Suppressor macrophage treated with lipopolysaccharide for 1 hour (primary cell): ENCODE measurements at places on chromosomes 4 and X.

- peak; percentile 17 for DNase-seq
These were observed at the start of gene SMARCA1 for GRCh38 chrX:129523079-129523911. Gene SMARCA1, minus strand, starts transcription at chrX:129523490. Its CDS starts 120 bp downstream, at chrX:129523370.

GRCh38 chrX:15849555-15849954 lies 5.1 kb downstream of the AP1S2 start:
- no peak for DNase-seq

GRCh38 chrX:18964026-18964425 lies 19.9 kb downstream of the PHKA2 start:
- DNase-seq = no peak

DNA sequence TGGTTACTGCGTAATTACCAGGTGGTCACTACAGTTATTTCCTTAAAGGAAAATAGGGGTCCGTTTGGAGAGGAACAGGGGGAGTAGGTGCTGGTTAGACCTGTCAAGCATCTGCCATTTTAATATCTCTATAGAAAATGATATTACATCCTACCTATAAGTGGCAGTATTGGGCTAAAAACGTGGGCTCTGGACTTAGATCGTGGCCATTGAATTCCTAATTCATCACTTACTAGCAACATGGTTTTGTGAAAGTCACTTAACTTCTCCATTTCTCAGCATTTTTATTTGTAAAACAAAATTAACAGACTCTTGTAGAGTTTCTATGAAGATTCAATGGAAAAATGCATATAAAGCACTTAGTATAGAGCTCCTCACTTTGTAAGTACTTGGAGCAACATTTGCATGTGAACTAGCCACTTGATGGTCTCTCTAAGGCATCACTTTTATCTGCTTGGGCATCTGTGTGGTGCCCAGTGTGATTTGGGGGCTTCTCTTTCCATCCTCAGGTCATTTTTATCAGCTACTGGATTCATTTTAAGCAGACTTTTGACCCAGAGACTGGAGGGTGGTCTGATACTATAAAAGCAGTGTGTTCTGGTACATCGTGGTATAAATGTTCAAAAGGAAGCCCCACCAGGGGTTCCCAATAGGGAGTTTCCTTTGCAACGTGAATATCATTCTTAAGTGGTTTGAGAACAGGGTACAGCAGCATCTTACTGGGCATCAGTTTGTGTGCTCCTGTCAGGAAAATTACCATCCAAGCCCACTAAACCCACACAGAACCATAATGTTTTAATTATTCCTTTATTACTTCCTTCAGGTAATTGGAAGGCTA lies 42.7 kb upstream of the RASSF6 start:
- DNase-seq = peak; percentile 86

DNA sequence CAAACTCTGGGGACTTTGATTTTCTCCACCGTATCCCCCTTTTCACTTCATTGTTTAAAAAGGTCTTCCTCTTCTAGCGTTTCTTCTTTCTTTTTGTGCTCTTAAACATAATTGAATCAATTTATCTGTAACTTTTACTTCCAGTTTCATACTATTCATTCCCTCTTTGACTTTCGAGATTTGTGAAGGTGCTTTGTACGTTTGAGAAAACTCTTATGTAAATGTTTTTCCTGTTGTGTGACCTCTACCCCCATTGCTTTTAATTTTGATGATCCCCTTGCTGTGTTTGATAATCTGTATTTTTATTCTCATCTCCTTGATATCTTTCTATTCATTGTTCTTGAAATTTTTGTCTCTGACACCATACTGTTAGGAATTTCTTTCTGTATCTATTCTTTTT lies 4.8 kb downstream of the USP38 start:
- no peak for DNase-seq

DNA sequence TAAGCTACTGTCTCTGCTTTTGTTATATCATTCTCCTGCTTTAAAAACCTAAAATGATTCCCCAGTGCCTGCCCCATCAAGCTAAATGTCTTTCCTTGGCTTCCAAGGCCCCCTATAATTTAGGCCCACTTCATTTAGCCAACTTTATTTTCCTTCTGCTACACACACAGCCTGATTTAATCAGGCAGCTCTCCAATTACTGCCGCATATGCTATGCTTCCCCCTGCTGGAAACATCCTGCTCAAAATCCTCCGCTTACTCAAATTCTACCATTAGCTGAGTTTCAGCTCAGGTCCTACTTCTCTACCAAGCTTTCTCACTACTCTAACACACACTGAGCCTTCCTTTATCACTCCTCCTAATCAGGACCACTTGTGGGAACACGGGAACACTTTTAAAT lies 17.0 kb downstream of the LAMP2 start:
- DNase-seq = no peak

DNA sequence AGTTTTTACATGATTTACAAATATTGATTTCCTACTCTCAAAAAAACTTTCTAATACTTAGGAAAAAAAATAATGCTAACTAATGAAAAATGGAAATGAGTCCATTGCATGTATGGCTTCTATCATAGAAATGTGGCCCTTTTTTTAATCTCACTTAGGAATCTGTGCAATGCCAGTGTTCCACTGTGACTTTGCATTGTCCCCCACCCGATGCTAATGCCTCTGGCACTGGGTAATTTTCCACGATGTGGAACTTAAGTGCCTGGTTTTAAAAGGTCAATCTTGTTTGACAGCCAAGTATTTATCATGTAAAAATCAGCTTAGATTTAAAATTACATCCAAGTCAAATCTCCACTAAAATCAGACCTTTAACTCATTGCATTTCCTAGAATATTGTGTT lies 53.1 kb downstream of the SPATA4 start:
- DNase-seq = no peak

GRCh38 chr4:141047228-141047884 lies 85.9 kb downstream of the RNF150 start:
- no peak for DNase-seq

- DNase-seq = no peak
These were observed 31.9 kb downstream of the CASP6 start for GRCh38 chr4:109671350-109671749.

DNA sequence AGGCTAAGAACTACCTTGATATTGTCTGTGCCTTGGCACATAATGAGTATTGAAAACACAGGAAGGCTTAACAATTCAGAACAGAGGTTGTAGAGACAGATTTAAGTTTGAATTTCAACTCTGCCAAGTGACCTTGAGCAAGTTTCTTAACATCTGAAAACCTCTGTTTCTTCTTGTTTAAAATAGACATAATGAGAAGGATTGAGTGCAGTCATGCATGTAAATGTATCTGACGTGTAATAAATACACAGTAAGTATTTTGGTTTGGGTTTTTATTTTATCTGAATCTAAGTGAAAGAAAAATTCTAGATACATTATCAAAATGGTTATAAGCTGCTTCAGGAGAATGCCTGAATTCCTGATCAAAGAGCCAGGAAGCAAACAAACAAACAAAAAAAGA lies 111.9 kb downstream of the ANXA5 start:
- no peak for DNase-seq

DNA sequence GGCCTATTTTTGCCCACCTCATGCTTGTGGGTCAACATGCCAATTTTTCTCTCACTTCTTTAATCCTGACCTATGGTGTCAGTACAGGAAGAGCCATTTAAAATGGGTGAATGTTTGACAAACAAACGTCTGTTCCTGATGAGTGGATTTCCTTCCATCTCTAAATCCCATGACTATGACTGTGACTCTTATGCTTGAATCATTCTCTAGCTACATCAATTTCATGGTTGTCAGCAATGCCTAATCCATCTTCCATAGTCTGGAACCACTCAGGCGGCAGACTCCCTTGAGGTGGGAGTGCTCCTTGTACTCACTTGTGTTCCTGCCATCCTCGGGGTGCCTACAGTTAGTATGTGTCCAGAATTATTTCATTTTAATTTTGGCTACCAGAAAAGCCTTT lies 194.9 kb upstream of the RPS6KA3 start:
- peak; percentile 17 for DNase-seq

DNA sequence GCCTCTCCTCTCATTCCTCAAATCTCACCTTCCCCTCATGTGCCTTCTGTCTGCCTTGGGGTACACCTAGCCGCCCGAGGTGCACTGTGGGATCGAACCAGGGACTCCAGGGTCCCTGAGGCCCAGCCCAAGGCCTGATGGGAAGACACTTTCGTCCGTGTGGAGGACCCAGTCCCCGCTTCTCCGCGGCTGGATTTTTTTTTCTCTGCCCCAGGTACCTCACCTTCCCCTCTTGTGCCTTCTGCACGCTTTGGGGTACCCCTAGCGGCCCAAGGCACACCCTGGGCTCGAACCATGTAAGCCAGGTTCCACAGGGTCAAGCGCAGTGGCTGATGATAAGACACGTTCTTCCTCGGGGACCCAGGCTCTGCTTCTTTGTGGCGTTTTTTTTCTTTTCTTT lies 530.7 kb downstream of the CWH43 start:
- no peak for DNase-seq

DNA sequence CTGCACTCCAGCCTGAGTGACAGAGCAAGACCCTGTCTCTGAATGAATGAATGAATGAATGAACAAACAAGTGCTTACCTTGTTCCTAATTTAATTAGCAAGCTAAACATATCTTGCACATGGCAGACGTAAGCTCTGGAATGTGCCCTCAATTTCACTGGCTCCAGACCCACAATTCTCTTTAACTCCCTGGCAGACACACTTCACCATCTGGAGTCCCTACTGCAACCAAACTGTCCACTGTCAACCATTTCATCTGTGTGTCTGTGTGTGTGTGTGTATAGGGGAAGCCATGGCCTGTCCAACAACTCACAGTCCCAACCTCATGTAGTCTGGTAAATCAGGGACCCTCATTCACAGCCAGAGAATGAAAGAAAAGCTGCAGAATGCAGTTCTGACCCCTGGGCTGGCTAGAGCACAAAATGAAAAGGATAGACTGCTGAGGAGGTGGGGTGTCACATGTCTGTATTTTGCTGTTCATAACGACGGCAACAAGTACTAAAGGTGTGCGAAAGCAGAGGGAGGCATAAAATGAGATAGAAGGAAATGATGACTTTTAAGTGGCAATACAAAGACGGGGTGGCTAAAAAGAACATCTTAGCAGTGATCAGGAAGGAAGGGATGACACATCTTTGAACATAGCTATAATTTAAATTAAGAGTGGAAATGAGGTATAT lies 114.1 kb downstream of the TSPAN5 start:
- DNase-seq = no peak

DNA sequence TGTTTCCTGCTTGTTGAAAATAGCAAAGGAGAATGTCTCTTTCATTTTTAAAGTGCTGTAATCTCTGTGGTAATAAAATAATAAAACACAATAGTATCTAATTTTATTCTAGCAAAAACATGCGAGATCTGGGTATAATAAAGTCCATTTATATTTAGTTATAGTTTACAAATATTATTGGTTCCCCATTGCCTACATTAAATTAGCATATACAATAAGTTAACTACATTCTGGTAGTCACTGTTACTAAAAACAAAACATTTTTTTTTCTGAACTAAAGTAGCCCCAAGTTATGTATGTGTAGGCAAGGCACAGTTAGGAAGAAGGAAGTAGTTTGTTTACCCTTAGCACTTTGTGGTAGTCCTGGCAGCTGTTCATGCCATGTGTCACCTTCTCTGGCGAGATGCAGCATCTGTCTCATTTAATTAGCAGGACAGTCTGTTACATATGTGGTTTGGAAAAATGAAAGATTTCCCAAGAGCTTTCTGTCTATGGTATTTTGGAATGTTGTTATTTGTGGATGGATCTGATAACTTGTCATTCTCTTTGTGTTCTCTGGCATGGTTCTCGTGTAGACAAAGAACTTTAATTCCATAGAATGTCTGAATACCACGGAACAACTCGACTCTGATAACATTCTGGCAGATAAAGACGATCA lies 231.3 kb upstream of the PITX2 start:
- DNase-seq = no peak

- no peak for DNase-seq
These were observed 594.3 kb upstream of the DIPK2B start for GRCh38 chrX:45794995-45795337.

- no peak for DNase-seq
These were observed 26.5 kb downstream of the OTUD6A start for GRCh38 chrX:70088751-70089150.

GRCh38 chr4:26116057-26116456 lies 202.0 kb downstream of the SMIM20 start:
- no peak for DNase-seq

DNA sequence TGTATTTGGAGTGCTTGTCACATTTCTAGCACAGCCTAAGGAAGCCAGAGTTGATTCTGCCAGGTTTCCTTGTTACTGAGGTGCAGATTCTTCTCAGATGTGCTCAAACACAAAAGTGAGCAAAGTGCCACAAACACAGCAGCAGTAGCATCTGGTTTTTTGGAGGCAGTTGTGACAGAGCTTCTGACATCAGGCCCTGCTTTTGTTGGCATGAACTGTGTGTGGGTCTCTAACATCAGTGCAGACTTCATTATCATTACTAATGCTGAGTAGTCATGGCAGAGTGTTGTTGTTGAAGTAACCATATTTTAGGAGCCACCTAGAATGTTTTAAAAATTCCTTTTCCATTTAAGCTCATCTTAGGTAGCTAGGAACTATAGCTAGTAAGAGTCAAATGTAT lies 656.6 kb downstream of the ANKRD50 start:
- no peak for DNase-seq

GRCh38 chr4:145936142-145936996 lies 2.3 kb downstream of the ZNF827 start:
- DNase-seq = peak; percentile 69

DNA sequence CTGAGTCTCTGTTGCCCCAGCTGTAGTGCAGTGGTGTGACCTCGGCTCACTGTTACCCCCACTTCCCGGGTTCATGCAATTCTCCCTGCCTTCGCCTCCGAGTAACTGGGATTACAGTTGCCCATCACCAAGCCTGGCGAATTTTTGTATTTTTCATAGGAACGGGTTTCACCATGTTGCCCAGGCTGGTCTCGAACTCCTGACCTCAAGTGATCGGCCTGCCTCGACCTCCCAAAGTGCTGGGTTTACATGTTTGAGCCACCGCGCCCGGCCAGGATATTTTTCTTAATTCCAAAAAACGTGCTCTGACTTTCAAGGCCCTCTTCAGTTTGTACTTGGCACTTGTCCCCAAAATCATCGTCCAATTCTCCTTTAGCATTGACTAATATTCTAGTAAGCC lies 129.2 kb upstream of the EPHA5 start:
- no peak for DNase-seq

- DNase-seq = no peak
These were observed 21.9 kb downstream of the MSN start for GRCh38 chrX:65689377-65689776.

GRCh38 chr4:165757451-165757850 lies 115.6 kb upstream of the TLL1 start:
- no peak for DNase-seq

DNA sequence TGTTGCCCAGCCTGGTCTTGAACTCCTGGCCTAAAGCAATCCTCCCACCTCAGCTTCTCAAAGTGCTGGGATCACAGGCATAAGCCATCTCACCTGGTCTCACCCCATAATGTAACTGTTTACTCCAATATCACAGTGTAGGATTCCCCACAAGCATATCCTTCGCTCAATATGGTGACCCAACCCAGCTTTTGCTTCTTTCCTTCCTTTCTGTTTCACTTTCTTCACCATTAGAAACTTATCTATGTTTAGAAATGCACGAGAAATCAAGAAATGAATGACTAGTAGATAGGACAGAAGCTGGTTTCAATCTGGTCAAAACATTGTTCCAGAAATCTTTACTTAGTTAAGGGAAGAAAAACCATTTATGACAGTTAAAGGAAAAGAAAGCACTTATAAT lies 18.9 kb downstream of the TSPAN5 start:
- DNase-seq = no peak

GRCh38 chrX:43870758-43871419 lies 11.4 kb downstream of the MAOB start:
- DNase-seq = no peak

- no peak for DNase-seq
These were observed 407.4 kb downstream of the SMARCA1 start for GRCh38 chrX:129115935-129116334.
